Esophagus squamous epithelium (tissue), 5 donors: ENCODE measurements at places on chromosomes 4 and X.
A peak's percentile ranks its signal among the peaks of the same experiment; 100 is the strongest.

- no peak for DNase-seq
These were observed 13.5 kb upstream of the SPP1 start for GRCh38 chr4:87961993-87962392.

DNA sequence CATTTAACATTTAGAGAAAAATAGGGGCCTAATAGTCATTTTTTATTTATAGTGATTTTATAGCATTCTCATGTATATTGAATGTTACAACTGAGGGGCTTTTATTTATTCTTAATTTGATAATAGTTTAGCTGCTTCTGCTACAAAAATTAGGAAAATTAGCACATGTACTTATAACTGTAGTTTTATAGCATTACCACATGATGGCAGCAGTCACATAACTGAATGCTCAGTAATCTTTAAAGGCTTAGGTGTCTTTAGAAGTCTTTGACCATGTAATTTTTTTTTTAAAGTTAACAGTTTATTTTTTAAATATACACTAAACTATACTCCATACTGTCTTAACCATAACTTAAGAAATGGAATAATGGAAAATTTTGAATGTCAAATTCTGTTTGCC lies 136.6 kb downstream of the STAG2 start:
- no peak for DNase-seq

DNA sequence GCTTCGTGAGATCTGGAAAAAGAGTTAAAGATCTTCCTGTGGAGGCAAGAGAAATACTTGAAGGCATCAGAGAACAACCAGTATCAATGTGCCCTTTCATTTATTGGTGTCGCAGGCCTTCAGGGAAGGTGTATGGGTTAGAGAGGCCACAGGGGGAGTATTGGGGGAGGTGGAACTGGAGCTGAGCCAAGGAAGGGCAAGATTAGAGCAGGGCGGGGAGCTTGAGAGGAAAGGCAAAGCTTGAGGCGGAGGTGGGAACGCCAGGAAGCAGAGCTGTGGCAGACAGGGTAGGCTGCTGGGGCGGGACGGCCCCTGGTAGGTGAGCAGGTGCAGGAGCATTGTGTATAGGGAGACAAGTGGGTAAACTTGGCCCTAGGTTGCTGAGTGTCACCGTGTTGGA lies 329.9 kb downstream of the ARHGAP10 start:
- DNase-seq, result no peak

GRCh38 chr4:145852256-145852839 lies 86.3 kb downstream of the ZNF827 start:
- DNase-seq, result no peak

- DNase-seq, result no peak
These were observed 49.9 kb downstream of the TBC1D9 start for GRCh38 chr4:140706276-140706625.

GRCh38 chr4:124484008-124484407 lies 228.5 kb downstream of the ANKRD50 start:
- DNase-seq, result no peak

- DNase-seq, result no peak
These were observed 29.6 kb upstream of the AP1AR start for GRCh38 chr4:112201915-112202505.

DNA sequence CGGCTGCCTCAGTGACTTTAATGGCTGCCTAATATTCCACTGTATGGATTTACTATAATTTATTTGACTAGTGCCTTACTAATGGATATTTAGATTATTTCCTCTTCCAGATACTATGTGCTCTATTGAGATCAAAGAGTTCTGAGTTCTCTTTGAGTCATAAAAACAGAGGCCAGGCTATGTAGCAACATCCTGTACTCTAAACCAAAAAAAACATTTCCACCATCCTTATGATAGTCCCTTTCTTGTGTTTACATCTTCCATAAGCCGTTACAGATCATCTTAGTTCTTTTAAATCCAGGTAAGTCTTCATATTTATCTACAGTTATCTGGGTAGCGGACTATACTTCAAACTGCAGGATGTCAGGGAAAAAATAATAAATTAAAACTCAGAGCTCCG lies 56.6 kb upstream of the TMEM184C start:
- no peak for DNase-seq

DNA sequence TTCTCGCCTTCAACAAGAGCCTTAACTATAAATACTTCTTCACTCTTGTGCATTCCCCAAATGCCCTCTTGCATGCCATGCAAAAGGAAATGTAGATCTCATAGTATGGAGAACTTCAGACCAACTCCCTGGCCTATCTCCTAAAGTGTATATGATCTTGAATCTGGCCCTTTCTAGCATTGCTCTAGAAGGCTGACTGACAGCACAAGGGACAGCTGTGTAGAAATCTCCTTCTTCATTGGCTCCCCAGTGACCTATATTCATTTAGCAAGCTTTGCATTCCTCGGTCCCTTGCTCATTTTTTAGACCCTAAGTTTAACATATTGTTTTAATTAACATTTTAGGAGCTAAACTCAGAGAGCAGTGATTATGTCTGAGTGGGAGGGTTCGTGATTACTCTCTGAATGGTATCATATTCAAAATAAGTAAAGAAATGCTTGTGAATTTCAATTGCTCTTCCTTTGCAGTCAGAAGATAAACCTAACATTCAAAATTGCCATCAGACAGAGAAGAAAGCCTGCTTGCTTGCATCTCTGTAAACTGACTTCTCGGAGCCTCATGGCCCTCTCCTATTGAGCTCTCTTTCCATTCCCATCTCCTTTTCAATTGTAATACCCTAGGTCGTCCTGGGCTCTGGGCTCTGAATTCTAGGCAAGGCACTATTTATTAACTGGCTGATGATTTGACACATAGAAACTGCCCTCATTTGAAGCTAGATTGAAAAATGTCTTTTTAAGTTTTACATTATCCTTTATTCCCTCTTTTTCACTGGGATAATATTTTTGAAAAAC lies 120.3 kb upstream of the PRKG2 start:
- no peak for DNase-seq

- DNase-seq, result no peak
These were observed 13.1 kb downstream of the PDGFC start for GRCh38 chr4:156958276-156959074.

DNA sequence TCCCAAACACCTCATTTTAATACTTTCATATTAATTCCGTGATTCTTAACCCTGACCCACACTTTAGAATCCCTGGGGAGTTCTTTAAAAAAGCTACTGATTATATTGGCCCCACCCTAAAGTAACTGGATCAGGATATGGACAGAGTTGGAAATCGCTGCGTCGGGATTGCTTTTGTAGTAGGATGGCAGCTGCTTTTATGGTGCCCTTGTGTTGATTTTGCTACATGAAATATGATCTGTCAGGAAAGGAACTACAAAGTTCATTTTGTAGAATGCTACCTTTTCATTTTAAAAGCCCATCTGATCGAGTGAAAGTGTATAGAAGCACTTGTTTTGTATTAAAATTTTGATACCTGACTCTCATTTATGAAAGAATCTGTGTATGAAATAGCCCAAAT lies 43.6 kb downstream of the TMEM131L start:
- DNase-seq, result no peak

GRCh38 chrX:1368385-1368698 lies 23.6 kb downstream of the SLC25A6 start:
- no peak for DNase-seq

DNA sequence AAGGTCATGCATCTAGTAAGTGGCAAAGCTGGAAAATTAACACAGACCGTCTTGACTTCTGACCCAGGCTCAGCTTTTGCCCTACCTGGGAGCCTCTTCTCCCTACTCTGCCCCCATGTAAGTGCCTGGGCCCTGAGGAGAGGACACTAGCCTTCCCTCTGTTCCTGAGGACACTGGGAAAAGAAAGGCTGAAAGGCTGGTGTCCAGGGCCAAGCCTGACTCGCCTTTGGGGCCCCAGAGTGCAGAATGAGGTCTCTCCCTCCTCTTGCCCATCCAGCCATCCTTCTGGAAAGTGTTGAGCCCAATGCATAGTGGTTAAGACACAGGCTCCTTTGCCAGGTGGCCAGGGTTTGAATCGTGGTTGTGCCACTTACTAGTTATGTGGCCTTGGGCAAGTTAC lies 91.5 kb downstream of the PJA1 start:
- DNase-seq, result no peak

DNA sequence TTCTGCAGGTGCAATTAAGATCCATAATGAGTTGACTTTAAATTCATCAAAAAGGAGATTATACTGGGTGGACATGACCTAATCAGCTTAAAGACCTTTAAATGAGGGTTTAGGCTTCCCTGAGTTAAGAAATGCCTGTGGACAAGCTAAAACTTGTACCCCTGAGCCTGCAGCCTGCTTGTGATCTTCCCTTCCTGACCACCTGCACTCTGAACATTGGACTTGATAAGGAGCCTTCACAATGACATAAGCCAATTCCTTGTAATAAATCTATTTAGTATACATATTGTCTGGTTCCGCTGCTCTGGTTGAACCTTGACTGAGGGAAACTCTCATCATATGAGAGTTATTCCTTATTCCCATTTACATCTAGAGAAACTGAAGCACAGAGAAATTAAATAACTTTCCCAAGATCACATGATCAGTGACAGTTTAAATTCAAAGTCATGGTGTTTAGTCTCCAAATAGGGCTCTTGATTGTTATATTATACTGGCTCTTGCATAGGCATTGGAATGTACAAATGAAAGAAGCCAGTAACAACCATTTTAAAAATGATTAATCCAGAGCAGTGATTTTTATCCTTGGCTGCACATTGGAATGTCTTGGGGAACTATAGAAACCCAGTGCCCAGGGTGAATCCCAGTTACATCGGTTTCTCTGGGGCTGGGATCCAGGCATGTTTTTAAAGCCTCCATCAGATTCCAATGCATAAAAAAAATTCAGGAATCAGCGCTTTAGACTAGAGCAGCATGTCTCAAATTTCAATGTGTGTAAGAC lies 136.1 kb downstream of the MSL3 start:
- no peak for DNase-seq

- no peak for DNase-seq
These were observed 81.8 kb upstream of the SMARCA5 start for GRCh38 chr4:143431526-143432257.

DNA sequence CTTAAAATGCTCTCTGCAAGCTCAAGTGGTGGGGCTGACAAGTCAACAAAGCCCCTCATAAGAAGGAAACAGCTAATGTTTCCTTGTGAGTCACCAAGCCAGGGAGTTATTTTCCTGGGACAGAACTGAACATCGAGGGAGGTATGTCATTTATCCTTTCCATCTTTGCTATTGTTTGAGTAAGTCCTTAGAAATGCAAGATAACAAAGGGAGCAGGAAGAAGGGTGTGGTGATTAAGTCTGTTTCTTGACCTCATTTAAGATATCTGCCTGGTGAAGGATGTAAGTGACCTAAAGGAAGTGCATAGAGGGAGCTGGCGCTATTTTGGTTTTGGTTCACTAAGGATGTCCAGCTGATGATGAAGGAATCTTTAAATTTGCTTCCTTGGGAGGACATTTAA lies 39.9 kb downstream of the ATG4A start:
- DNase-seq, result no peak

DNA sequence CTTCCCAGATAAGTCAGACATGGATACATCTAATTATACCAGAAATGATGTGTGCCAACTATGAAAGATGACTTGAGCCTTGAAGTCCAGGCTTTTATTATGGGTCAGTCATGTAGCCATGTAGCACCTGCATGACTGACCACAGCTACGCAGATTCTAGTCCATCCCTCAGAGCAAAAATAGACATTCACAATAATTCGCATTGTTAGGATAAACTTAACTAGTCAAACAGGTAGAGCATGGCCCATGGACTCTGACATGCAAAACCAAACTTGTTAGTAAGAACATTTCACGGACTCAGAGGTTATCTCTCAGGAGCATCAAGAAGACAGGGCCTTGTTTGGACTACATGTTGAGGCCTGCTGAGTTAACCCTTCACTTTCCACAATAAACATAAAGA lies 132.6 kb downstream of the PWWP3B start:
- DNase-seq, result no peak

- DNase-seq, result no peak
These were observed 2.5 kb upstream of the DUSP9 start for GRCh38 chrX:153644356-153645125.

DNA sequence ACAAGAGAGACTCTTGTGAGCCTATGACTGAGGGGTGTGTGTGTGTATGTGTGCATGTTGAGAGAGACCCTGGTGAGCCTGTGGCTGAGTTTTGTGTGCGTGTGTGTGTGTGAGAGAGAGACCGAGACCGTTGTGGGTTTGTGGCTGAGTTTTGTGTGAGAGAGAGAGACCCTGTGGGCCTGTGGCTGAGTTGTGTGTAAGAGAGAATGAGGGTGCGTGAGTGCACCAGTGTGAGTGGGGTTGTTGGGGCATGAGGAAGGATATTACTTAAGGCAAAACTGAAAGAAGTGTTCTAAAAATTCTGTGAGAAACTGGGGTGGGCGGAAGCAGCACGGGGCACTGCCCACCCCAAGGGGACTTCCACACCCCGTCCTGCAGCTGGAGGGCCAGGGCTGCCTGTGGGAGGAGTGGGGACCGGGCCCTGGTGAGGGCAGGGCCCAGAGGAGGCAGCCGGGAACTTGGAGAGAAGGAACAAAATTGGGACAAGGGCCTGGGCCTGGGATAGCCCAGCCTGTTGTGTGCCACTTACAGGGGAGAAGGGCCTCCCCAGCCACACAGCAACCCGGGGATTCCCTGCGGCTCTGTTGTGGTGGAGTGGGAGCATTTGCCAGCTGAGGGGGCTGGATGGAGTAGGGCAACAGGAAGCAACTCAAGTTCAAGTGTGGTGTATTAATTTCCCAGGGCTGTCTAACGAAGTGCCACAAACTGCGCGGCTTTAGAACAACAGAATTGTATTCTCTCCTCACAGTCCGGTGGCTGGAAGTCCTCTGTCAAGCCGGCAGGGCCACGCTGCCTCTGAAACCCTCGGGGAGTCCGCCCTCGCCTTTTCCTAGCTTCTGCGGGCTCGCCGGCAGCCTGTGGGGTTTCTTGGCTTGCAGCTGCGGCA lies 22.1 kb downstream of the TMEM131L start:
- DNase-seq, result no peak

GRCh38 chrX:10110316-10110935 lies 46.3 kb upstream of the CLCN4 start:
- DNase-seq, result no peak

- DNase-seq, result no peak
These were observed 85.1 kb downstream of the PDLIM5 start for GRCh38 chr4:94536649-94537469.

- peak; percentile 14 for DNase-seq
These were observed 32.3 kb upstream of the IRF2 start for GRCh38 chr4:184506527-184507121.

GRCh38 chr4:94828882-94829281 lies 71.1 kb downstream of the BMPR1B start:
- no peak for DNase-seq

GRCh38 chr4:54231768-54232688 lies 2.9 kb downstream of the PDGFRA start:
- no peak for DNase-seq

DNA sequence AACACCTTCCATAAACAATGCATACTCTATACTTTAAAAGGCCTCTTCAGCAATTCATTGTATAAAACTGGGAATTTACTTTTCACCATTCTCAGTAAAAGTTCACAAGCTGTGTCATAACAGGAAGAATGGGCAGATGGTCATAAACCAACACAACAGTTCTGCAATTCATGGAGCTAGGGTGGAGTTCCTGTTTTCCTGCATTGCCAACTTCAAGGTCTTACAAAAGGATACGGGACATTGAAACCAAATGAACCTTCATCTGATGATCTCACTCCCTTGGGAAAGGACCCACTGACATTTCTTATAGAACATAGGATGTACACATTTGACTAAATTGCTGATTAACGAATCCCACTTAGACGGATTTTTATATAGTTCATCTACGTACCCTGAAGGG lies 4.1 kb downstream of the KDR start:
- no peak for DNase-seq
